AG08396 (cell line): ENCODE measurements at places on chromosomes 11 and 22.
A peak's percentile ranks its signal among the peaks of the same experiment; 100 is the strongest.

GRCh38 chr22:39900306-39901227, at the start of gene GRAP2:
Gene GRAP2 (plus strand): TSS chr22:39901084. CDS start chr22:39947107, 46,023 bp downstream.
- no peak for DNase-seq

- DNase-seq = peak; percentile 83
Measured at GRCh38 chr11:70483077-70483861, 84.9 kb downstream of the CTTN start.

GRCh38 chr11:62560566-62561103, 13.1 kb downstream of the EEF1G start:
- DNase-seq = peak; percentile 84

DNA sequence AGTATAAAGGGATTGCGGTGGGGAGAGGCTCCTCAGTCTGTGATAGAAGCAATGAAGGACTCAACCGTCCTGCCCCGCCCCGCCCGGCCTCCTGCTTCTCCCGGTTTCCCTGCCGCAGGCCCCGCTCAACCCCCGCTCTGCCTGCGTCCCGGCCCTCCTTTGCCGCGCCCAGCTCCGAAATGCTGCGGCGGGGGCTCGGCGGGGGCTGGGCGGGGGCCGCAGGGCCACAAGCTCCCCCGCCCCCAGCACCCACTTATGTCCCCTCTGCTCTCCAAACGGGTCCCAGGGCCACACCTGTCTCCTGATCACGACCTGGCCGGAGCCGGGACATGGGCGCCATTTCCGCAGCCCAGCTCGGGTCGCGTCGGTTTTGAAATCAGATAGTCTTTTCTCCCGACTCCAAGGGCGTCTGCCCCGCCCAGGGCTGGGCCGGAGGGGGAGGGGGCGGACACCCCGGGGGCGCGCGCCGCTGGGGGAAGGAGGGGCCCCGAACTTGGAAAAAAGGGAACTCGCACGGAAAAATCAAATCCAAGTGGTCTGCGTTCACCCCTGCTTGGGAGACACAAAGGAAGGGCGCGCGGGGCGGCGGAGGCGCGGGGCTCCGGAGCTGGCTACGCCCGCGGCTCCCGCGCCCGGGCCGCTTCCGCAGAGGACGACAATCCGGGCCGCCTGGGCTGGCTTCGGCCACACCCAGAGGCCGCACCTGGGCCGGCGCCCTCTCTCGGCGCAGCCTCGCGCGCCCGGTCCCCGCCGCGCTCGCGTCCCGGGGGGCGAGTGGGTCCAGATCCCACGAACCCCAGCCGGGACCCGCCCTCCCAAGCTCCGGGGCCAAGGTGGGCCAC, 70.6 kb upstream of the EP300 start:
- peak; percentile 81 for DNase-seq

- peak; percentile 18 for DNase-seq
Measured at GRCh38 chr11:105937738-105938137, 84.3 kb downstream of the MSANTD4 start.

DNA sequence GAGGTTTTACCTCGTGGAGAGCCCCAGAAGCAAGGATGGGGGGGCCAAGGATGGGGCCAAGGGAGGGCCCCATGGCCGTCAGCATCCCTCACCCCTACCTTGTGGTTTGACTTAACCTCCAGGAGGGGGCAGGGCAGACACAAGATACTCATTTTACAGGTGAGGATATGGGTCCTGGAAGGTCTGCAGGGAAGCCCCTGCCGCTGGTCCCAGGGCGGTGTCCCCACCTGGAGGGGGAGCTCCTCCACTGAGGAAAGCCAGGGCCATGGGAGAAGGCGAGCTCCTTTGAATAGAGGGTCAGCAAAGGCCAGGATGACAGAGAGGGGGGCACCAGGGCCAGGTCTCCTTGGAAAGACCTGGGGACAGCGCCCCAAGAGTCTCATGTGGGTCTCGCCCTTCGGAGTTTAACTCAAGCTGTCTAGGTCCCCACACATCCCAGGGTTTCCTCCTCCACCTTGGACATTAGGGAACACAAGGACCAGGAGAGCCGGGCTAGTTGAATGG, 5.9 kb upstream of the ADORA2A start:
- DNase-seq = no peak

GRCh38 chr22:36417281-36417686, 29.5 kb upstream of the MYH9 start:
- no peak for DNase-seq

- DNase-seq = peak; percentile 77
Measured at GRCh38 chr11:20599221-20600019, at the start of gene SLC6A5. Gene SLC6A5 (plus strand): TSS chr11:20599608. CDS start chr11:20599673, 65 bp downstream.

DNA sequence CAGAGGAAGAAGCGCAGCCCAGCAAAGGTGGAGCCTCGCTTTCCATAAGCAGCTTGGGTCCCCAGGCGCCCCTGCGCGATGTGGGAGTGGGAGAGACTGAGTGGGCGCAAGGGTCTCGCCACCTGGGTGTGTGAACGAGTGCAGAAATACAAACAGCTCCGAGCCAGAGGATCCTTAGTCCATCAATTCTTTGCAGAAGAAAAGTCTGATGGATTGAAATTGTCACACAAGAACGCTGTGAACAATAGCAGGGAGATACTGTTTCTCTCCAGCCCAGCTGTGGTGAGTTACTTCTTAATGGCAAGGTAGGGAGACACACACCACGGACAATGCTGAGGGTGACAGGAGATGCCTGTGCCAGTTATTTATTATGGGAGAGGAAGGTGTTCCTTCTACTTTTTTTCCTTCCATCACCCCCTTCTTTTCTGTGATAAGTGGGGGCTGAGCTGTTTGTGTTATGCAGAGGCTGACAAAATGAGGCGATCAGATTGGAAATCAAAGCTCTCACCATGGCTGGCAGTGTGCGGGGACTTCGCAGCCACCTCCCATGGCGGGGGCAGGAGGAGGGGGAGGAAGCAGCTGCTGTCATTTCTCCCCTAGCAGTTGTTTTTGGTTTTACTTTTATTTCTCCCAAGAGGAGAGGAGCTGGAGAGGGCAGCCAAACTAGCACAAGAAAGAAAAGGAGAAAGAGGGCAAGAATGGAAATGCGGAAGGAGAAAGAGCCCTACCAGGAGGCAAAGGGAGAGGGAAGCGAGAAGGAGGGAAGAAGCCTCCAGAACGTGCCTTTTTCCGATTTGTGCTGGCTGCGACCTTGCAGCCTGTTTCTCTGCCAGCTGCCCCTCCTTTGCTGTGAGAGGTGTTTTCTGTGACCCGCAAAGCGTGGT, 755.8 kb downstream of the NTM start:
- DNase-seq = peak; percentile 39

DNA sequence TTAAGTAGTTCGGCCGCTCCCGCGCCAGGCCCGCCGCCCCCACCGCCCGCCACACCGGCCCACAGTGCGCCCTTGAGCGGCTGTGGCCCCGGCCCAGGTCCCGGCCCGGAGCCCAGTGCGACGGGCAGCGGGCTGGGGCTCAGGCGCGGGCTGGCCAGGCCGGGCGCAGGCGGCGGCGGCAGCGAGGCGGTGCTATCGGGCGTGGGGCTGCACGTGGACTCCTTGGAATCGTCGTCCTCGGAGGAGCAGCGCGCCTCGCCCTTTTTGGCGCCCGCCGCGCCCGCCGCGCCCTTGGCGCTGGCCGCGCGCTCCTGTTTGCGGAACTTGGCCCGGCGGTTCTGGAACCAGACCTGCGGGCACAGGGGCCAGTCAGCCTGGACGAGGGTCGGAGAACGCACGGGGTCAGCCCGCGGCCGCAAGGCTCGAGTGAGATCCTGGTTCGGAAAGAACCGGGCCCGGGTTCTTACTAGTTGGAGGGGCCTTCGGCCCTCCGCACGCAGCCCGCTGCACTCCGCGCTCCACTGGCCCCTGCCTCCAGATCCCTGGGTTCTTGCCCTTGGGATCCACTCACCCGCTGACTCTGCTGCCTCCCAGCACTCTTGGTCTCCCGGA, 4.0 kb downstream of the PHOX2A start:
- peak; percentile 81 for DNase-seq

DNA sequence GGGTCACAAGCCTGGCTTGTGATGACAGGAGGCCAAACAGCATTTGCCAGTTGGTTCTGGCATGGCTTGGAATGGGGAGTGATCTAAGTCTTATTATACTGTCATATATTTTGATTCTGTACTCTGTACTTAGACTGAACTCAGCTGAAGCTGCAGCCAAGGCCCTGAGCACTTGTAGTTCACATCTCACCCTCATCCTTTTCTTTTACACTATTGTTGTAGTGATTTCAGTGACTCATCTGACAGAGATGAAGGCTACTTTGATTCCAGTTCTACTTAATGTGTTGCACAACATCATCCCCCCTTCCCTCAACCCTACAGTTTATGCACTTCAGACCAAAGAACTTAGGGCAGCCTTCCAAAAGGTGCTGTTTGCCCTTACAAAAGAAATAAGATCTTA, 843 bp downstream of the OR56B1 start:
- no peak for DNase-seq

DNA sequence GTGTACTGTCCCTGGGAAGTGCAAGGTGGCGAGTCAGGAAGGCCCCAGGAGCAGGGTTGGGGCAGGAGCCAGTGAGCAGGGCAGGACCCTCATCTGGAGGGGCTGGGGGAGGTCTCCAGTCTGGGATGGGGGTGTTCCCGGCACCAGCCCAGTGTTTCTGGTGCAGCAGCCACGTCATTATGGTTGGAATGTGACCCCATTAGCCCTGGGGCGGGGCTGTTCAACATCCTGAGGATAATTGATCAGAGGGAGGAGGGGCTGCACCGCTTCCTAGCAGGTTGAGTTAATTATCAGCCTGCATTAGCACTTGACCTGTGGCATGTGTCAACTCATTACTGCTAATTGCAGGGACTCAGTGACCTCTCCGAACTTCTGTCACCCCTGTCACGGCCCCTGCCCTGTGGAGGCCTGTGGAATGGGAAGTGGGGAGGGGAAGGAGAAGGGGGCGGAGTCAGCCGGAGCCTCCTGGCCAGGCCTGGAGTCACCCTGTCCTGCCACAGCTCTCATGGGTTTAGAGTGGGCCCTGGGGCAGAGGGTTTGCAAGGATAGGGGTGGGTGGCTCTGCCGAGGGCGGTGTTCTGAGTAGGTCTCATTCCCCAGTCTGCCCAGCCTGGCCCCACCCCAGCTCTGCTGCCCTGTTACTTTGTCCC, 52.8 kb upstream of the CCDC188 start:
- DNase-seq = peak; percentile 61

GRCh38 chr11:16896729-16897469, 117.3 kb downstream of the PLEKHA7 start:
- DNase-seq = no peak

- no peak for DNase-seq
Measured at GRCh38 chr22:18966748-18967147, 30.7 kb upstream of the PRODH start.

DNA sequence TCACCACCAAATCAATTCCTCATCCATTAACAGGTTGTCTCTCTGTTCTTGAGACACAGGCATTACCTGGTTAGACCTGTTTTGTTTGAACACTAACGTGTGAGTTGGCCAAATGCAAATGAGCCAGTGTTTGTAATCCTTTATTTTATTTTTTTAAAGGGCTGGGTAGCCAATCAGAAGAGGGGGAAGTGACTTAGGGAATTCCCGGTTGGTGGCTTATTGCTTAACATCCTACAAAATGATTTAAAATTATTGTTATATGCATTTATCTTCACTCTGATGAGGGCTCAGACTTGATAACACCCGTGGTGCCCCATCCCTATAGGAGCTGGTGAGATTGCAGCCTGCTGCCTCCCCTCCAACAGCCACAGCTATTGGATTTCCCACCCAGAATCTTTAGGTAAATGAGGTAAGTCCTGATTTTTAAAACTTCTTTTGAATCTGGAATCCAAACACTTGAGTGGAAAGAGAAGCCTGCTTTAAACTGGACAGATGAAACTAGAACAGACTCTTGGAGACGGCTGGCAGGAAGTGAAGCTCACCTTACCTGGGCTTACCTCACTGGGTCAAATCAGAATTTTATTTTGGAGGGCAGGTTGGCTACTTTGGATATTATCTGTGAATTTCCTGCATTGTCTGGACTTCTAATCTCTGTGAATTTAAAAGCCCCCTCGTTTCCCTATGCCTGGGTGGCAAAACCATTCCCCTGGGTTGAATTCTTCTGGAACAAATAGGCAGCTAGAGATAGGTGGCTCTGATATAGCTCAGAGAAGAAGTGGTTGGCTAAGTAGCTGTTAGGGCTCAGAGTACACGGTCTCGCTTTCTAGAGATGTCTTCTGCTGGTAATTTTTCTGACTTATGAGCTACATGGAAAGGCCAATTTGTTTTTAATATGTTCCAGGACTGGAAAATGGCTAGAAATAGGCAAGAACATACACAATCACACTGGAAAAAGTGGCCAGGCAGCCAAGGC, at the start of gene EHF:
TSS of gene EHF (plus strand) at position 274 of the 973 bp plus-strand sequence. CDS start 21,538 bp downstream, outside the sequence.
- DNase-seq = no peak

DNA sequence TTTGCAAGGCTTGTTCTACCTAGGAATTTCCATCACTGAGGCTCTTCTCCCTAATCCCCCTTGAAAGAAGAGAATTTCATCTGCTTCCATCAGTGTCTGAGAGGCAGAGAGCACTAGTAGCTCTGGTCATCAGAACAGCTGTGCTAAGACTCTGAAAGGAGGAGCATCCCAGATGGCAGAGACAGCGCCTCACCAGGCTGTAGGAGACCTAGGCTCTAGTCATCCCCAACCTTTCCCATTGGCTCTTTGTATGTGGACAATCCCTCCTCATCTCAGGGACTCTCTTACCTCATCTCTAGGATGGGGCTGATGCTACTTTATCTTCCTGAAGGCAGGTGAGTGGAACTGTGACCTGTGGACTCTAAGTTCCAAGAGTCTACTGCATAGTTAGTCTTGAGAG, 8.8 kb upstream of the OR9I1 start:
- DNase-seq = no peak

GRCh38 chr11:72036687-72037086, 38.0 kb downstream of the IL18BP start:
- DNase-seq = no peak

DNA sequence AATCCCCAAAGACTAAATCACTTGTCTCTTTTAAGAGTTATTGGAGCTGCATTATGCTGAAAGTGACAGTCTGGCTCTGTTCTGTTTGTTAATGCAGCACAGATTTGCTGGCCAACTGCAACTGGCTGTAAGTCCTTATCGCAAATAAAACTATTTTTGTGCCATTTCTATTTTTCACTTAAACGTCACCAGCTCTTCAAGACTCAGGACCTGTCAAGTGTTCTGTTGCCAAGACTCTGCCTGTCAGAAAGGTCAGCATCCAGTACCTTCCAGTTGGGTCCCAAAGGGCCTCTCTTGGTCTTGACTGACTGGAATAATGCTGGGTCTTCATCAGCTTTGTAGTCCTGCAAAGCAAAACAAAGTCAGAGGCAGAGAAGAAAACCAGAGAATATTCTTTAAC, 45.6 kb downstream of the PITPNB start:
- DNase-seq = no peak

DNA sequence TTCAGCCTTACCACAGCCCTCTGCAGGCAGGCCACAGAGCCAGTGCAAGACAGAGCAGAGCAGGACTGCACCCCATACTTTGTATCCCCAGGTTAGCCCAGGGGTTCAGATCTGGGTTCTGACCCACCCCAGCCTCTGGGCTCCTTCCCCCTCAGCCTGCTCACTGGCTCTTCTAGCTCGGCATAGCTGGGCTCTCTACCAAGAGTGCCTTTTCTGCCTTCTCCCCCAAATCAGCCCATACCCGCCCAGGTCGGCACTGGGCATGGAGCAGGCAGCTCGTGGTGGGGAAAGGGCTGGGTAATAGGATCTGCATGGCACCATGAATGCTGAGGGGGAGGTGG, 8.3 kb downstream of the RELT start:
- DNase-seq = no peak
